ENCODE measurements at places on chromosomes 3 and 15.

- DNase-seq = no peak
Measured at GRCh38 chr3:126125781-126126251, 41.9 kb upstream of the SLC41A3 start.

DNA sequence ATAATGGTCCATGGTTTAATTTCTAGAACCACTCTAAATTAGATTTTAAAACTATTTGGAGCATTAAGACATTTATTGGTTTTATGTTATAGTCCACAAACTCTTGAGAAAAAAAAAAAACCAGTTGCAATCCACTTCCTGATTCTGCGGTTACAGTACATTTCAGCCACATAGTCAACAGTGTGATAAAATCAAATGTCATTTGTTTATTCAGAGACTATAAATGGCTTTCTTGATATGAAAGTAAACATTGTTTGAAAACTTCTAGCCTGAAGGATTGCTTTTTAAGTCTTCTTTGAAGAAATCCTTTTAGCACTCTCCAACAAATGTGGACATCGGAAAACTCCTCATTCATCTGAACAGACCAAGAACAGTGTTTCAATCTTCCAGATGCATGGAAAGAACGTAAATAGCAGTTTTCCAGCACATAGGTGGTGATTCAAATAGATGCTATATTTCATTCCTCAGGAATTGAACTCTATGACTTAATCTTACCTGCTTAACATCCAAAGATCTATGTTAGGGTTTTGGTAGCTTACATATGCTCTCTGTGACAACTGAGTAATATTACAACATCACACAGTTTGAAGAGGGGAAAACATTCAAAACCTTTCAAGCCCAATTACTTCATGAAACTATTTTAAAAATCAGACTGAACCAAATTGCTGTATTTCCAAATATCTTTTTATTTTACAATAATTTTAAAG lies 87.8 kb upstream of the UBE2E2 start:
- DNase-seq = no peak

DNA sequence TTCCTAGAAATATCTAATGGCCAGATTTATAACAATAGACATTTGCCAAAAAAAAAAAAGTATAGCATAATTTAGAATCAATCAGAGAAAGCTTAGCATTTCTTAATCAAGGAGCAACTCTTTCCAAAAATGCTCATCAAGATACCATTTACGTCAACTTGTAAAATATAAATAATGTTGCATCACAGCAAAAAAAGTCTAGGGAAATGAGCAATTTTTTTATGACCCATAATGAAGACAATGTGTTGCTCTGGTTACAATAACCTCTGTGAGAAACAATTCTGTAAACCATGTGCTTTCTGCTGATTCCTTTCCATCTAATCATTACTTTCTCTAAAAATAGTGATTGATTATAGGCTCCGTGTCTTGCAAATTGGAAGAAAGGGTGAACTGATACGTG lies 36.3 kb downstream of the KBTBD8 start:
- no peak for DNase-seq

GRCh38 chr3:94246171-94246570 lies 183.3 kb downstream of the NSUN3 start:
- DNase-seq = no peak

DNA sequence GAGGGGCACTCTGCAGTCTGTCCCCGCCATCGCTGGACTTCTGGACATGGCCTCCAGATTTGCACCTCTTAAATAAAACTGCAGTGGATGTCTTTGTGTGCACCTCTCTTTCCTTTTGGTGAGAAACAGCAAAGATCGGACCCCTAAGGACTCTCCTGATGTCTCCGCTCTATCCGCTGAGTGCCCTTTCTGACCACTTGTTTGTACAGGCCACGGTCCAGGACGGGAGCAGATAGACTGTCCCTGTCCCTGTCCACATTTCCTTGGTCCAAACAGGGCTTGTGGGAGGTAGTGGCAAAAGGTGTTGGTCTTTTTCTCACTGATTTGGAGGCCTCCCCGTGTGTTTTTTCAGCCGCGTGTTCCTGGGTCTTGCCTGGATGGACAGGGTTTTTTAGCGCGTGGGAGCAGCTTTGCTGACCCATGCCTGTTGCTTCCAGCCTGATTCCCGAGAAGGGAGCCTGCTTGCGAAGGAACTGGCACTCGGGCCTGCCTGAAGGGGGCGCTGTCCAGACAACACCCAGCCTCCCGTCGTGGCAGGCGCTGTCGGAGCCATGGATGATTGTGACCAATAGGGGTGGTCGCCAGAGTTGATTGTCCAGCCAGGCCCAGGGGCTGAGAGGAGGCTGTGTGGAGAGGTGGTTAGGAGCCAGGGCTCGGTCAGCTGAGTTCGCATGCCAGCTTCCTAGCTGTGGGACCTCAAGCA lies 13.2 kb upstream of the STAB1 start:
- DNase-seq = no peak

DNA sequence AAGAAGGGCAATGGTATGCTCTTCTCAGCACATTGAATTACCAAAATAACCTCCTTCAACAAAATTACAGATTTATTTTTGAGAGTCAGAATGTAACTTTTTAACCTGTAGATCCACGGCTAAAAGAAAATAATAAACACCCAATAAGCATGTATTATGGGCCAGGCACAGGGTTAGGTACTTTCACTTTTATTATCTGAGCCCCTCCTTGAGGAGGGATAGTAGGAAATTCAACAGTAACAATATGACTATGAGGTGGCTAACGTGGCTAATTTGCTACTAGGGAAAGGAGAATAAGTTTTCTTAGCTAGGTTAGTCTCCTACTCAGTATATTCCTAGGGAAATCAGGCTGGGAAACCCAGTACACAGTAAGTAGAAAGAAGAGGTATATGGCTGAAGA lies 306.9 kb downstream of the GAP43 start:
- no peak for DNase-seq

DNA sequence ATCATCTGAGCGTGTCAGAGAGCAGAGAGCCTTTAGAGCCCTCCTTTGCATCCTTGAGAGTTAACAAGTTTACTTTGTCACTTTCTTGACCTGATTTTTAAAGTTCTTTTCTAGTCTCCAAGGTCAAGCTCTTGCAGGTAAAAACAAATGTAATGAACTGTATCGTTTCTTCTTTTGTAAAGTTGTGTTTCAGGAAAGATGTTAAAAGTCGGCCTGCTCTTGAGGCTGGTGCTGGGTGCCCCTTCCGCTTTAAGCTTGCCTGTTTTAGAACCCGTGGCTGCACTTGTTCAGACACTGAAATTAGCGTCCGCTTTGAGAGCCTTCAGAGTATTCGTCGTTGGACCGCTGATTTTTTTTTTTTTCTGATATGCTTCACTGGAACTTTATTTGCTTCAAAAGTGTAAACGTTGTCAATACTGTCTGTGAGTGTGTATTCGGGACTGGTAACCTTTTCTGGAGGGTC lies 52.6 kb upstream of the ULK4 start:
- no peak for DNase-seq

GRCh38 chr3:124149771-124150170 lies 157.8 kb upstream of the ROPN1 start:
- no peak for DNase-seq

DNA sequence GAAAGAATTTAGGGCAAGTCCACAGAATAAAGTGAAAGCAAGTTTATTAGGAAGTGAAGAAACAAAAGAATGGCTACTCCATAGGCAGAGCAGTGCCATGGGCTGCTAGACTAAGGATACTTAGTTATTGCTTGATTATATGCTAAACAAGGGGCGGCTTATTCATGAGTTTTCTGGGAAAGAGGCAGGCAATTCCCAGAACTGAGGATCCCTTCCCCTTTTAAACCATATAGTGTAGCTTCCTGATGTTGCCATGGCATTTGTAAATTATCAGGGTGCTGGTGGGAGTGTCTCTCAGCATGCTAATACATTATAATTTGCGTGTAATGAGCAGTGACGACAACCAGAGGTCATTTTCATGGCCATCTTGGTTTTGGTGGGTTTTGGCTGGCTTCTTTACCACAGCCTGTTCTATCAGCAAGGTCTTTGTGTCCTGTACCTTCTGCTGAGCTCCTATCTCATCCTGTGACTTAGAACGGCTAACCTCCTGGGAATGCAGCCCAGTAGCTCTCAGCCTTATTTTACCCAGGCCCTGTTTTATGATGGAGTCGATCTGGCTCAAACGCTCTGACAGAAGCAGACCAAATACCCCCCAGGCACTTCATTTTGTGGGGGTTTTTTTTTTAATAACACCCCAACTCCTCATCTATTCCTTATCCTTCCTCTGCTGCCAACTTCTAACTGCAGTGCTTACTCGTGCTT lies 103.0 kb upstream of the RARB start:
- no peak for DNase-seq

DNA sequence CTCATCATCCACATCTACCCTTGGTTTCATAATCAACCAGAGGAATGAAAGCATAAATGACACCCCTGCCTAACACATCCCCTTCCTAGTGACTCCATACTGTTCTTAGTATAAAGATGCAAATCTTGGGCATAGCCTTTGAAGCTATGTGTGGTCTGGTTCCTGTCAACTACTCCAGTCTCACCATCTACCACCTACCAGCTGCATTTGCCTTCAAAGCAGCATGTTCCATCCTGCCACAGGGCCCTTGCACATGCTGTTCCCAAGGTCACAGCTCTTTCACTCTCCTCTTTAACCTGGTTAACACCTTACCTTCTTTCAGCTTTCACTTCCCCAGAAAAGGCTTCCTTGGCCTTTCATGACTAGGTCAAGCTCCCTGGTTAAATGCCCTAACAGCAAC lies 62.3 kb upstream of the ARHGEF3 start:
- DNase-seq = no peak

All from hypothalamus (tissue), 51 donors.